ENCODE measurements at places on chromosomes 3 and 15.
A peak's percentile ranks its signal among the peaks of the same experiment; 100 is the strongest.

DNA sequence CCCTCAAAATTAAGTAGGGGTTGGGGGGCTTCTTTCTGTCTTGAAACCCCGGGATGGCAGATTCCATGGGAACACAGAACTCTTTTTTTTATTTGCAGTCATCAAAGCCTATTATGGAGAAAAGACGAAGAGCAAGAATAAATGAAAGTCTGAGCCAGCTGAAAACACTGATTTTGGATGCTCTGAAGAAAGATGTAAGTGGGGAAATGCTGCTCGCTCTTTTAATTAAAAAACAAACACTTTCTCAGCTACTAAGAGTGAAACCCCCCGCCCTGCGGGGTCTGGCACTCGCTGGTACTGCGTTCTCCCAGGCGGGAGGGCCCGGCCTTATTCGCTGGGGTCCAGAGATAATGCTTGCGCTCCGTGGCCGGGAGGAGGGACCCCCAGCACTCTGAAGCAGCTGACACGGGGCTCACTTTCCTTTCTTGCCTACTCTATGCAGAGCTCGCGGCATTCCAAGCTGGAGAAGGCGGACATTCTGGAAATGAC is 615 bp downstream of the HES1 start:
- DNase-seq: no peak

DNA sequence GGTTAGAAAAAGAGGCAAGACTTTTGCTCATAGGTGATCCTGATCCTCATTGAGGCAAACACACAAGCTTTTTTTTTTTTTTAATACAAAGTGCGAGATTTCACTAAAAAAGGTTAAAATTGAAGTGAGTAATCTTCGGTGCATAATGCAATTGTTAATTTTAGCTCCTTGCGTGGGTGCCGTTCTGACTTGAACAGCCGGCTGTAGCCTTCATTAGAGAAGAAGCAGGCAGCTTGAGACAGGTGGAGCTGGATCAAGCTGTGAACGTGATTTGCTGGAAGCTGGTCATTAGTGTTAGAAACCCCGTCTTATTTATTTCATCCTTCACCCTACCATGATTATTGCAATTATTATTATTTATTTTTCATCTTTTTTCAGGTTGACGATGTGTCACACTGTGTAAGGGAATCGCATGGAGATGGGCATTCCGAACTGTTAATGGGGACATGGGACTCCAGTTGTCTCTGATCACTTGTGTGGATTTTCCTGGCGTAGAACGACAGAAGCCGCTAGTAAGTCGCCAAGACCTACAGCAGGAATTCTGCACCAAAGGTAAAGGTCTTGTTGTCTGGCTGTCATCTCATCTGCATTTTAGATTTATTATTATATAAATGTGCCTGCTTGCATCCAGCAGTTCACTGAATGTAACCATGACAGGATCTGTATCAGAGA is 40.2 kb downstream of the ARPP21 start:
- no peak for DNase-seq

GRCh38 chr15:36903922-36904556 is 196.3 kb downstream of the MEIS2 start:
- no peak for DNase-seq

- DNase-seq: no peak
Observed at GRCh38 chr3:140731440-140732119, 53.7 kb downstream of the TRIM42 start.

DNA sequence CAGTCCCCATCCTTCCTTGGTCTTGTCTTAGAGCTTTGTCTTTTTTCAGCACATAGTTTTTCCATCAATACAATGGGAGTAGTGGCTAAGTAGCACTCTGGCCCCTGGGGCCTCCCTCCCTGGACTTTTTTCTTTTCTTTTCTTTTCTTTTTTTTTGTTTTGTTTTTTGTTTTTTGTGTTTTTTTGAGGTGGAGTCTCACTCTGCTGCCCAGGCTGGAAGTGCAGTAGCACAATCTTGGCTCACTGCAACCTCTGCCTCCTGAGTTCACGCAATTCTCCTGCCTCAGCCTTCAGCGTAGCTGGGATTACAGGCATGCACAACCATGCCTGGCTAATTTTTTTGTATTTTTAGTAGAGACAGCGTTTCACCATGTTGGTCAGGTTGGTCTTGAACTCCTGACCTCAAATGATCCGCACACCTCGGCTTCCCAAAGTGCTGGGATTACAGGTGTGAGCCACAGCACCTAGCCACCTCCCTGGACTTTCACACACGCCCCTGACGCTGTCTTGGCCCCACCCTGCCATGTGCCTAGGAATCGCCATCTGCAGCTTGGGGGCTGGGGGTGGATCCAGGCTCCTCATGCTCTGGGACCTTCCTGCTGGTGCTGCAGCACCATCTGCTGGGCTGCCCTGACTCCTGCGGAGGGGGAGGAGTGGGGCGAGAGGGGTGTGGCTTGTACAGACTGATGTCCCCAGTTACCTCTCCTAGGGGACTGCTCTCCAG is 2.8 kb downstream of the C15orf39 start:
- DNase-seq: peak; percentile 68

DNA sequence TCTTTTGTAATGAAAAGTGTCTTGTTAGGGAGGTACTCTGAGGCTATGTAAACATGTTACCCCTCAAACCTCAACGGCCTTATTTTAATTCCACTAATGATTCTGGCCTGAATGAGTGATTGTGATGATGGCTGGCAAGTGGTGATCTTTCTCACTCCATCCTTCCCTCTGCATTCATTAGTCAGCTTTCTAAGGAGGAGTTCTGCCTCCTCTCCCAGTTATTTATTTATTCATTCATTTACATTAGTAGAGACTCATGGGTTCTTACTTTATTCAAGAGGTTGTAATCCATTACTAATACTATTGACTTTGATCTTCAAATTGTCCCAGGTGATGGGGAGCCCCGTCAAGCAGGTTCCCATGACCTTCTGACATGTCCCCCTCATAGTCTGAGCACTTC is 35.3 kb downstream of the GNB5 start:
- no peak for DNase-seq

- no peak for DNase-seq
Observed at GRCh38 chr3:39102504-39103323, 4.7 kb downstream of the GORASP1 start.

DNA sequence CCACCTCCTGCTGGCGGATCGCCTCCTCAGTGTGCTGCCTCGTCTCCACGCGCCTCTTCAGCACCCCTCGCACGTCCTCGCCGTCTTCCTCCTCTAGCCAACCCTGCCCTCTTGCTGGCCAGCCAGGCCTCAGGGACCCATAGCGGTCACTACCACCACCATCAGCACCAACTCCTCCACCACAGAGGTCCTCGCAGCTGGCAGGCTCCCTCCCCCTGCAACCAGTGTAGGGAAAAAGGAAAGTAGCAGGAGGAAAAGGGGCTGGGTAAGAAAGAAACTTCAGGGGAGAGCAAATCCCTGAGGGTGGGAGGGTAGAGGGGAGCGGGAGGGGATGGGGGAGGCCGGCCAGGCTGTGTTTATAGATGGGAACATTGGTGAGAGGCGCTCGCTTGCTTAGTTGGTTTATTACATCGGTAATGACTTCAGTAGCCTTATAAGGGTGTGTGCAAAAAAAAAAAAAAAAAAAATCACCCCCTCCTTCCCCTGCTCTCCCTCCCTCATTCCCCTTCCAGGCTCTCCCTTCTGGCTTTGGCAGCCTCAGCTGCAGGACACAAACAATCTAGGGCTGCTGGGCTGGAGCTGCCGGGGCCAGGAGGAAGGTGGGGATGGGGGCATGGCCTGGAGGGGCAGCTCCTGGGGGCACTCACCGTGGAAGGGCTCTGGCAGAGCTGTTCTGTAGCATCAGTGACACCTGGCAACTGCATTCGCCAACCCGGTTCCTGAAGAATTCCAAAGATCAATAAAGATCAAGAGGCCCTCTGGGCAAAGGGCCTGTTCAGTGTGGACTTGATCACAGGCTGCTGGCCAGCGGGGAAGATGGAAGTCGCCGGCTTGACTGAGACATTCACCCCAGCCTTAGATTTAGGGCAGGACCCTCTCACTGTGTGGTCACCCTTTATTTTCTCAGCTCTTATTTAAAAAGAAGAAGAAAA is 116.2 kb upstream of the HACD2 start:
- no peak for DNase-seq

GRCh38 chr3:40308725-40309417 is 636 bp upstream of the EIF1B start:
- no peak for DNase-seq

DNA sequence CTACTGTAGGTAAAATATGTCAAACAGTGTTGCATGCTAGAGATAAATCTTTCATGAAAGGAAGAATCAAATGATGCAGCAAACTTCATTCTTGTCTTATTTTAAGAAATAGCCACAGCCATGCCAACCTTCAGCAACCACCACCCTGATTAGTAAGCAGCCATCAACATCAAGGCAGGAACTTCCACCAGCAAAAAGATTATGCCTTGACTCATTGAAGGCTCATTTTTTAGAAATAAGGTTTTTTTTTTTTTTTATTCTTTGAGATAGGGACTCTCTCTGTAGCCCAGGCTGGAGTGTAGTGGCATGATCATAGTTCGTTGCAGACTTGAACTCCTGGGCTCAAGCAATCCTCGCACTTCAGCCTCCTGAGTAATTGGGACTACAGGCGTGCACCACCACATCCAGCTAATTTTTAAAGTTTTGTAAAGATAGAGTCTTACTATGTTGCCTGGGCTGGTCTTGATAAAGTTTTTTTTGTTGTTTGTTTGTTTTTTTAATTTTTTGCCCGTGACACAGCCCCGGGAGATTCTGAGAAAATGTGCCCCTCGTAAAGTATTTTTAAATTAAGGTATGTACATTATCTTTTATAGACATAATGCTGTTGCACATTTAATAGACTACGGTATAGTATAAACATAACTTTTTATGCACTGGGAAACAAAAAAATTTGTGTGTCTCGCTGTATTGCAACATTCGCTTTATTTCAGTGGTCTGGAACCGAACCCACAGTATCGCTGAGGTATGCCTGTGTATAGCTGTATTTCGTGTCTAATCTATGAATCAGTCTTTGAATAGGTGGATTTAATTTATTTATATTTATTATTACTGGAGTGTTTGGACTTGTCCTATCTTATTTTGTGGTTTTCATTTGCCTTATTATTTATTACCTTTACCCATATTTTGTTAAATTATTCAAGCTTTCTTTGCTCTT is 23.3 kb downstream of the SNRK start:
- DNase-seq: no peak

DNA sequence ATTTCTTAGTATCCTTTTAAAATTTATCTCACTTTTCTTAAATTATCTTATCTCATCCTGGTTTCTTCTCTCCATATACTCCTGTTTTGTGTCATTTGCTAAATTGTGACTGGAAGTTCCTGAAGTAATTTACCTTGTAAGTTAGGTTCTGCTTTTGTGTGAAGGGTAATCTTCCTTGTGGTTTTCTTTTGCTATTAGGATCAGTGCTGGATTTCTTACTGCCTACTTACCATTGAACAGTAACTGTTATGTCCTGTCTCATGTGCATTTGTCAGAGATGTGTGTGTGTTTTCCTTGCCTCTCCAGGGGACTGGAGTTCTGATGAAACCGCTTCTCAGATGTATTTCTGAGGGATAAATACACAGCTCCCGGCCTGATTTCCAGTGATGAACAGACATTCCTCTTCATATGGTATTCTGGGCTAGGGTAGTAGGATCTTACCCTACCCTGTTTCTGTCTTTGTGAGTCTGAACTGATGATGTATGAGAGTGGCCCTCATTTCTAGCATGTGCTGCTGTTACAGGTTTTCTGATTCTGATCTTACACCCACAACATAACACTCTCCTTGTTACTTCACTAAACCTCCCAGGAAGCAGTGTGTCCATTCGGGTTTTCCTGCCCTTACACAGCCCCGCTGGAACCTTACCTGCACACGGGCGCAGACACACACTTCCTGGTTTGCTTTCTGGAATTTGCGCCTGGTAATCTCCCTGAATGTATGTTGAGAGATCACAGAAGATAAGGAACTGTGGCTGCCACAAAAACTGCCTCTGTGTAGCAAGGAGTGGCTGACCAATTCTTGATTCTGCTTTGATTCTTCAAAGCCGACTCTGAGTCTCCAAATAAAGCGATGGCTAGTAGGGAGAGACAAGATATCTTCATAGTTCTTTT is 14.7 kb downstream of the PAK2 start:
- no peak for DNase-seq

- no peak for DNase-seq
Observed at GRCh38 chr15:34654625-34655024, 71.2 kb upstream of the GOLGA8B start.

DNA sequence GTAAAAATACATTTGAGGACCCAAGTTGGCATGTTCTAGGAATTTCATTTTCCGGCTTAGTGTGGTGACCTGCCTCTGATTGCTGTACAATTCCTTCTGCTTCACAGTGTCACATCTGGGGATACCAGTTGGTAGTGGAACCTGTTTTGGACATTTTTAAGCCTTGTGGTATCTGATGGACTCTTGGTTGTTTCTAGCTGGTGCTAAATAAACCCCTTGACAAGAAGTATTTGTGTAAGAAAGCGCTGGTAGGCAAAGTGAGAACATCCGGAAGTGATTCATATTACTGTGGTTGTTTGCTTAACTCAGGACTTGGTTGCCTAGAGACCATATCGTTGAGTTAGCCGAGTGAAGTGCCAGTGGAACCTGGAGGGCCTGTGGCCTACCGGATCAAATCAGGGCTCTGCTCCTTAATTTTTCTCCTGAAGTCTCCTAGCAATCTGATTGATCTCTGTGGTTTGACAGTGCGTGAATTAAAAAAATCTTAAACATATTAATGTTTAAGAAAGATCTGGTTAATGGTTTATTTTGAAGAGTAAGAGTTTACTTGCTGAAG is 12.8 kb downstream of the IQGAP1 start:
- DNase-seq: no peak

DNA sequence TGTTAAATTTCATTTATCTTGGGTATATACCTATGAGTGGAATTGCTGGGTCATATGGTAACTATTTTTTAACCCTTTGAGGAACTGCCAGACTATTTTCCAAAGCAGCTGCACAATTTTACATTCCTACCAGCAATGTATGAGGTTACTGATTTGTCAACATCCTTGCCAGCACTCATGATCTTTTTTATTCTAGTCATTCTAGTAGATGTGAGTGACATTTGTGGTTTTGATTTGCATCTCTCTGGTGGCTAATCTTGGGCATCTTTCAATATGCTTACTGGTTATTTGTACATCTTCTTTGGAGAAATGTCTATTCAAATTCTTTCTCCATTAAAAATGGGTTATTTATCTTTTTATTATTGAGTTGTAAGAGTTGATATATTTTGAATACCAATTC is 21.3 kb upstream of the LRRC58 start:
- DNase-seq: no peak

DNA sequence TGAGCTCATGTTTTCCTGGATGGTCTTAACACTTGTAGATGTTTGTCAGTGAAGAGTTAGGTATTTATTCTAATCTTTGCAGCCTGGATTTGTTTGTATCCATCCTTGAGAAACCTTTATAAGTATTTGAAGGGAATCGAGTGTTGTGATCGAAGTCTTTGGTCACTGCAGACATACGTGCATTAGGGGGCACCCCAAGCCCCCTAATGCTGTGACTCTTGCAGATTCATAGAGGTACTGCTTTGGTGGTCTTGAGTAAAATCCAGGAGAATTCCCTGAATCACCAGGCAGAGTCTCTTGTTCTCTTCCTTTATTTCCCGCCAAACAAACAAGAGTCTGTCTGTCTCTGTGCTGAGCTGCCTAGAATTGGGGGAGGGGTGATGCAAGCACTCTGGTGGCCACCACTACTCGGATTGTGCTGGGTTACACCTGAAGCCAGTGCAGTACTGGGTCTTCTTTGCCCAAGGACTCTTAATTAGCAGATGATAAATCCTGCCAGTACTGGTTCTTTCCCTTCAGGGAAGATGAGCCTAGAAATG is 170.5 kb upstream of the POU1F1 start:
- no peak for DNase-seq

- no peak for DNase-seq
Observed at GRCh38 chr3:78867409-78868372, 900.1 kb downstream of the ROBO1 start.

All from bone marrow (tissue), 2 donors.